ENCODE measurements at places on chromosomes 4 and X.

DNA sequence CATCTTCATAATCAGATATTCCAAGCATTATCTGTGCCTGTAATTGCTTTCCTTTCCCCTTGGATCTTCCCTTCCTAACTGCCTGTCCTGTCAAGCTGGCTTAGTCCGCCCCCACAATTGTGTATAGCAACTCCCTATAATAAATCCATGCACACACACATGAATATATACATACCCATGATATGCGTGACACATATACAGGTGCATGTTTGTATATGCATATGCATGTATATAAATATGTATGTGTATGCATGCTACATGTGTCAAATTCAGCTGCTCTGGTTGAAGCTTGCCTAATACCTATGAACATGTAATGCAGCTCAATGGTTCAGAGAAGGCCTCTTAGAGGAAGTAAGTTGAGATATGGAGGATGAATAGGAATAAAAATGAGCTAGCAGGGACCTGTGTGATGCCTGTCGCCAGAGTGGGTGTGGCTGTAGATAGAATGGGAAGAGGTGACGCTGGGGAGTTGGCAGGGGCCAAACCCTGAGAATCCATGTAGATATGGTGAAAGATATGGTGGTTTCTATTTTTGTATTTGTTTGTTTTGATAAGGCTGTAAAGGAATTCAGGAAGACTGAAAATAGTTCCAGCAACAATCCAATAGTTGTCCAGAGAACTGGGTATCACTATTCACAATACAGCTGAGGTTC, 595.0 kb upstream of the BOD1L1 start:
- no peak for DNase-seq

GRCh38 chr4:137905930-137906329, 336.2 kb downstream of the SLC7A11 start:
- DNase-seq = no peak

- no peak for DNase-seq
Measured at GRCh38 chrX:9676738-9677097, 88.9 kb downstream of the GPR143 start.

DNA sequence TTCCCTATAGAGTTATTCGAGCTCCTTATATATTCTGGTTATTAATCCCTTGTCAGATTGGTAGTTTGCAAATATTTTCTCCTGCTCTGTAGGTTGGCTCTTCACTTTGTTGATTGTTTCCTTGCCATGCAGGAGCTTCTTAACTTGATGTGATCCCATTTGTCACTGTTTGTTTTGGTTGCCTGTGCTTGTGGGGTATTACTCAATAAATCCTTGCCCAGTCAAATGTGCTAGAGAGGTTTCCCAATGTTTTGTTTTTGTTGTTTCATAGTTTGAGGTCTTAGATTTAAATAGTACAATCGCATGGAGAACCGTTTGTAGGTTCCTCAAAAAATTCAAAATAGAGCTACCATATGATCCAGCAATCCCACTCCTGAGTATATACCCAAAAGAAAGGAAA, 2.3 kb upstream of the SYTL5 start:
- no peak for DNase-seq

- DNase-seq = no peak
Measured at GRCh38 chr4:130574215-130574614, 1478.3 kb downstream of the C4orf33 start.

DNA sequence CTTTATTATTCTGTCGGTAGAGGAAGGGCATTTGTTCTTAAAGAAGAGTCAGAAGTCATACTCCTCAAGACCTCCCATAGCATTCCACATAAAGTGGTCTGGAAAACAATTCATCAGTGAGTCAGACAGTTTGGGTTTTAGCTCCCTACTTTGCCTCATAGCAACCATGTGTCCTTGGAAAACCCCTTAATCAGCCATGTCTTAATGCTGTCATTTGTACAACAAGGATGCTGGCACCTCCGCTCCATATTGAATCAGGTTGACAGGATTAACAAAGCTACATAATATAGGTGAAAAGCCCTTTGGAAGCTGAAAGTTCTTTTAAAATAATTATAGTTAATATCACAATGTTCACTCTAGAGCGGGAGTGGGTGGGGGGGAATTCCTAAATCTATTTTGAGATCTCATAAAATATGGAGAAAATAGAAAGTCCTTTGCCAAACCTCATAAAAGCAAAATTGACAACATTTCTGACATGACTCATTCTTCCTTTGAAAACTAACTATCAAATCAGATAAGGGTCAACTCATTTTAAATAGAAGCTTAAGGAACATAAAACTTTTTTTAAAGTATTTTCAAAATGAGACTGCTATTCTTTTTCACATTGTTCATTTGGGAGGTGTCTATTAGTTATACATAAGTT, 37.3 kb upstream of the GUCY1A1 start:
- DNase-seq = no peak

DNA sequence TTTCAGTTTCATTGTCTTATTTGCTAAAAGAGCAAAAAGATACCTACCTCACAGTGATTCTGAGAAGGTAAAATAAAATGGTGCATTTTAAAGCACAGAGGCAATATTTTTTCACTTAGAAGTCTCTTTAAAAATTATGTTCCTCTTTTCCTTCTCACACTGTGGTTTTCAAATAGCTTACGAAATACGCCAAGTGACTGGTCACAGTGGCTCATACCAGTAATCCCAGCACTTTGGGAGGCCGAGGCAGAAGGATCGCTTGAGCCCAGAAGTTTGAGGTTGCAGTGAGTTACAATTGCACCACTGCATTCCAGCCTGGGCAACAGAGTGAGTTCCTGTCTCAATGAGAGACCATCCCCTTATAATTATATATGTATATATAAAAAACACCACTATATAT, 372.6 kb downstream of the FBXO8 start:
- DNase-seq = no peak

- DNase-seq = no peak
Measured at GRCh38 chr4:78971326-78971725, 32.1 kb upstream of the PAQR3 start.

GRCh38 chr4:13196721-13197120, 287.4 kb downstream of the RAB28 start:
- no peak for DNase-seq

GRCh38 chr4:13912966-13913365, 285.4 kb upstream of the BOD1L1 start:
- no peak for DNase-seq

DNA sequence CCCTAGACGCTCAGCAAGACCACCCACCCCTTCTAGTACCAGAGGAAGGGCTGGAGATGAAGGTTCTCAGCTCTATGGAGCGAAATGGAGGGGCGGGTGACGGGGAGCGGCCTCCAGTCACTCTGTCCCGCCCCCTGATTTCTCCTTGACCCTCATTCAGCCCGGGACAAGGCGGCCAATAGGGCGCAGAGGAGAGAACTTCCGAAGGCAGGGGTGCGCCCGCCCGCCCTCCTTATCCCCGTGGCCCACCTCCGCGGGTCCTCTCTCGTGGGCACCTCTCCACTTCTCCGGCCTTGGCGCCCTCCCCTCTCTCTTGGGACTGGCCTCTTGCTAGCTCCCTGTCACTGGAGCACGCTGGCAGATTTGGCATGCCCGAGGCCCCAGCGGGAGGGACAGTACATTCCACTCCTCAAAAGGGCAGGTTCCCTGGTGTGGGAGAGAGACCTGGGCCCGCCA, 1.1 kb upstream of the SEPTIN6 start:
- no peak for DNase-seq

- no peak for DNase-seq
Measured at GRCh38 chrX:152601848-152602616, 35.7 kb upstream of the GABRQ start.

DNA sequence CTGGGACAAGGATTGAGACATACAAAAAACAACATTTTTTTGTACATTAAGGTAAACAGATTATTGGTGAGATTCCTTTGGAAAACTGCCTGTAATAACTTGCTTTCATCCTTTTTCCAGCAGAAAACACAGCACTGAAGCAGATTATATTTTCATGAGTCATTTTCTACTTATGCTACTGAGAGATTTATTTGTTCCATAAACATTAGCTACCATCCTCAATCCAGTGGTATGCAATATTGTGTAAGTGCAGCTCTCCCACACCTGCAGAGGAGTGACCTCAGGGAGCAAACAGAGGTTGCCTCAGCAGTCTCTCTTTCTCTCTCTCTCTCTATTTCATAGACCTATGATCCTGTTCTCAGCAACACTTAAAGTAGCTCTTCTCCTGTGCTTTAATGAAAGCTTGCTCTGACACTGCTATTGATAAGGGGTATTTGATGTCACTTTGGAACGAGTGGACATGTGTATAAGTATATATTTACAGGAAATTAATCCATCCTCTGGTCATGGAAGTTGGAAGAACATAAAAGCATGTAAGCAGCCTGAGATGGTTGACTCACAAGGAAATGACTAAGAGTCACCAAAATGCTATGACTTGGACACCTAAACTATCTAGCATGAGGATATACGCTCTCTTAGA, 163.7 kb upstream of the SPANXC start:
- no peak for DNase-seq

DNA sequence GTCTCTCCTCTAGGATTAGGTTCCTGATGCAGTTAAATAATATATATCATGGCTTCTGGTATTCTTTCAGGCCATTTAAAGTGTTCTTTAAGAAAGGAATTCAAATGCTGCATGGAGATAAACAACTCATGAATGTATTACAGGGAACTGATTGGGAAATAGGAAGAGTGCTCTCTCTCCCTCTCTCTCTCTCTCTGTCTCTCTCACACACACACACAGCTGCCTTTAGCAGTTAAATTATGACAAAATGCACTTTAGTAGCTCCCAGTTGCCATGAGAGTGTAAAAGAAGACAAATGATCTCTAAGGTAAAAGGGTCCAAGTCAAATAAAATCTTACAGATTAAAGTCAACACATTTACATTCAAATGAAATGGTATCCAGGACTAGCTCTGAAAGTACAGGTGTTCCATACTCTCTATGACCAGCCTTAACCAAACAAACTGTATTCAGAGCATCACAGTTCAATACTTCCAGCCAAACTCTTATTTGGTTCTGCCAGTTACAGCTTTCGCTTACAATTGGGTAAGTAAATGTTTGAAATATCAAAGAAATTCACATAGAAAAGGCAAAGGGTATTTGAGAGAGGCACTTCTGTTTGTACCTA, 94.7 kb upstream of the CXXC4 start:
- DNase-seq = no peak

- DNase-seq = no peak
Measured at GRCh38 chr4:99625369-99625768, 32.3 kb downstream of the C4orf54 start.
